ENCODE measurements at places on chromosomes 7 and 10.

- DNase-seq = no peak
These were observed 114.5 kb upstream of the PRKCQ start for GRCh38 chr10:6694447-6695140.

DNA sequence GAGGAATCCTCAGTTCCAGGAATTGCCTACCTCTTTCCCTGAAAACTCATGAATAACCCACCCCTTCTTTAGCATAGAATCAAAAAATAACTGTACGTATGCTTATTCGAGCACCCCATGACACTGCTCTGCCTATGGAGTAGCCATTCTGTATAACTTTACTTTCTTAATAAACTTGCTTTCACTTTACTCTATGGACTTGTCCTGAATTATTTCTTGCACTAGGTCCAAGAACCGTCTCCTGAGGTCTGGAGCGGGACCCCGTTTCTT is 11.1 kb downstream of the CCL24 start:
- DNase-seq = no peak

DNA sequence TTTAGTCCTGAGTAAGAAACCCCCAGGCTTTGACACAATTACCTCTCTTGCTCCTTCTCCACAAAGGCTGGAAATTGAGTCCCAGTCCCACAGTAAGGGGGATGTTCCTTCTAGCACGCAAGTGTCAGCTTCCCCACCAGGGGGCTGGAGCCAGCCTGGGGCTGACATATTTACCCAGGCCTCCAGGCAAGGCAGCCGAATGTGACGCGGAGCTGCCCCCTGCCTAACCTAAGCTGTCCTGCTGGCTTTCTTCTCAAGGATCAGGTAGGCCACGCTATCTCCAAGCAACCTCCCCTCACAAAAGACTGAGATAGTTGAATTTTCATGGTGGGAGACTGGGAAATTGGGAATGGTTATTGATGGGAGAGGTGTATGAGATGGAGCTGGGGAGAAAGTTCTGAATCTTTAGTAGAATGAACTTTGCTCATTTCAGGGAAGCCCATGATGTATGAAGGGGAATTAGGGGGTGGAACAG is 19.2 kb upstream of the BMPER start:
- no peak for DNase-seq

DNA sequence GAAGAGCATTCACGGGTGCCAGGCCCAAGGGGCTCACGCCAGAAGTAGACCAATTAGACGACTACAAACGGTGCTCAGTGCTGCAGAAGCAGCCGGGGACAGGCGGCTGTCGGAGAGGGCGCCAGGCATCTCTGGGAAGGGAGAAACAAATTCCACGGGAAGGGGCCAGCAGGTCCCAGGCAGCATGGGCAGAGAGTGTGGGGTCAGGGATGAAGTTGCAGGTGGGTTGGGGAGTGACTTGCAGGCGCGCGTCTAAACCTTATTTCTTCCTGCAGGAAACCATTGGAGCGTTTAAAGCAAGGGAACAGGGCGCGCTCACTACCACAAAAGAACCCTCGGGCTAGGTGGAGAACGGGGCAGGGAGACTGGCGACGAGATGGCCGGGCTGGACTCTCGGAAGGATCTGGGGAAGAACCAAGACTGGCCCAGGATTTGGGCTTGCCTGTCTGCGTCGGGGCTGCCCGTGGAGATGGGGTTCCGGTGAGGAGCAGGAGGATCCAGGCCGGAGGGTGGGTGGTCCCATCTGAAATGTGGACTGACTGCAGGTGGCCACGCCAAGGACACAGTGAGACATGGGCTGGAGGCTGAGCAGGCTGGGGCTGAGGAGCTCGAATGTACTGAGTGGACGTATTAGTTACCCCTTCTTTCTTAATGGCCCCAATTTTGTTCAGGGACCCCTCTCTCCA is 116.3 kb upstream of the DIP2C start:
- DNase-seq = no peak

- DNase-seq = no peak
These were observed 105.2 kb upstream of the GPR141 start for GRCh38 chr7:37578350-37578749.

GRCh38 chr10:28429573-28430216 is 103.2 kb upstream of the WAC start:
- no peak for DNase-seq

GRCh38 chr10:45000752-45001380 is at the start of gene ZNF22:
Gene ZNF22, plus strand, starts transcription at chr10:45000923. Its CDS starts 2,446 bp downstream, at chr10:45003369.
- no peak for DNase-seq

GRCh38 chr7:32591938-32592337 is 96.6 kb downstream of the AVL9 start:
- DNase-seq = no peak

All from NCI-H1694 treated with DMSO at 0.1 percent for 48 hours (cell line).